Mesenchymal stem cell (in vitro differentiated cells and primary cell): ENCODE measurements at places on chromosomes 3 and 15.

- H3K27me3 ChIP-seq, result peaks cover 33% of the 10 kb centered on the region
- no peak overlapping the region for H3K27ac ChIP-seq
- no peaks in the 10 kb centered on the region for H3K4me1 ChIP-seq
- no peak for DNase-seq
- no peak overlapping the region for H3K4me3 ChIP-seq
- no peaks in the 10 kb centered on the region for H3K36me3 ChIP-seq
These were observed 38.5 kb downstream of the SLCO2A1 start for GRCh38 chr3:133991209-133991608.

GRCh38 chr3:128491941-128492670 is 895 bp downstream of the GATA2 start:
- no peak overlapping the region for H3K27ac ChIP-seq
- no peaks in the 10 kb centered on the region for H3K36me3 ChIP-seq
- peaks cover 95% of the 10 kb centered on the region for H3K27me3 ChIP-seq

GRCh38 chr3:117898722-117899522 is 1135.7 kb downstream of the IGSF11 start:
- no peak for DNase-seq
- H3K27ac ChIP-seq, result no peak overlapping the region
- H3K4me3 ChIP-seq, result no peak overlapping the region
- H3K36me3 ChIP-seq, result no peaks in the 10 kb centered on the region
- H3K27me3 ChIP-seq, result no peaks in the 10 kb centered on the region

DNA sequence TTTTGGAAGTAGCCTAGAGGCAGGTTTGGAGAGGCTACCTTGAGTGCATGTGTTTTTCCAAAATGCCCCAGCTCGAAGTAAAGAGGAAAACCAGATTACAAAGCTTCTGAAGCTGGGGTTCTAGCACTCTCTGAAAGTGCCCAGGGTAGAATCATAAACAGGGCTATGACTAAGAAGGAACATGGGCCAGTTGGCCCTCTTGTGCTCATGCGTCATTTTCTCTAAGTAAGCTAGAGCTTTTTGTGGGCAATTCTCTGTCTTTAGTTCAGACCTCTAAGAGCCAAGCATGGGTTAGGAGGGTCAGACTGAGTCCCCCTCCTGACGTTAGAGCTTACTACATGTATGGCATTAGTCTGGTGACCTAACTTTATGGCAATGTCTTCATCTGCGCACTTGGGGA is 129.5 kb upstream of the UMPS start:
- H3K27ac ChIP-seq, result no peak overlapping the region
- H3K4me3 ChIP-seq, result no peak overlapping the region
- H3K36me3 ChIP-seq, result no peaks in the 10 kb centered on the region
- no peaks in the 10 kb centered on the region for H3K4me1 ChIP-seq
- peaks cover 32% of the 10 kb centered on the region for H3K27me3 ChIP-seq

DNA sequence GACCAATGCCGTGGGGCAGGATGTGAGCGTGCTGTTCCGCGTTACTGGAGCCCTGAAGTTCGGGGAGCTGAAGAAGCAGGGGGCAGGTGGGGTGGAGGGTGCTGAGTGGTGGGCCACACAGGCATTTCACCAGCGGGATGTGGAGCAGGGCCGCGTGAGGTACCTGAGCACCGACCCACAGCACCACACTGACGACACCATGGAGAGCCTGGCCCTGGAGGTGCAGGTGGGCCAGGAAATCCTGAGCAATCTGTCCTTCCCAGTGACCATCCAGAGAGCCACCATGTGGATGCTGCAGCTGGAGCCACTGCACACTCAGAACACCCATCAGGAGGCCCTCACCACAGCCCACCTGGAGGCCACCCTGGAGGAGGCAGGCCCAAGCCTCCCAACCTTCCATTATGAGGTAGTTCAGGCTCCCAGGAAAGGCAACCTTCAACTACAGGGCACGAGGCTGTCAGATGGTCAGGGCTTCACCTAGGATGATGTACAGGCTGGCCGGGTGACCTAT is 179.6 kb downstream of the TBC1D2B start:
- DNase-seq, result no peak
- H3K4me1 ChIP-seq, result peaks cover 10% of the 10 kb centered on the region
- no peak overlapping the region for H3K4me3 ChIP-seq
- no peaks in the 10 kb centered on the region for H3K36me3 ChIP-seq
- peaks cover 3% of the 10 kb centered on the region for H3K27me3 ChIP-seq

DNA sequence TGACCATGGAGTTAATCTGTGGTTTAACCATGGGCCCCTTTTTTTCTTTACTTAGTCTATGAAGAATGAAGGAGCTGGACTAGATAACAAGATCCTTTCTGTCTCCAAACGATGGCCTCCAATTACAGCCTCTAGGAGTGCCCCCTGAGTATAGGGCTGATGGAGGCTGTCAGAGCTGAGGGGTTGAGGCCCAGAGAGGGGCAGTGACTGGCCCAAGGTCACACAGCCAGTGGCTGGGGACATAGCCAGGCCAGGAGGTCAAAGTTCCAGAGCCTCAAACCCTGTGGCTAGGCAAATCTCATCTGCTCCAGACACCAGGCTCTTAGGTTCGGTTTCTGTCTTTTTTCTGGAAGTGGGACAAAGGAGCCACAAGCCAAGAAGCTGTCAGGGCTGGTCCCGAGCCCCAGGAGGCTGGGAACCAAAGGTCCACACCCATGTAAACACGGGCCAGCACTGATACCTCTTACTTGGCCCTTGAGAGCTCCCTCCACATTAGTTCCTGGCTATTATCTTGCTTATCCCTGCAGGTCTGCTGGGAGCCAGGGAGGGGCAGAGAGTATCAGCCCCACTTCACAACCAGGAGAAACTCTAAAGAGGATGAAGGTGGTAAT is 10.3 kb downstream of the RHOV start:
- H3K4me3 ChIP-seq, result no peak overlapping the region
- peaks cover 13% of the 10 kb centered on the region for H3K4me1 ChIP-seq
- H3K36me3 ChIP-seq, result no peaks in the 10 kb centered on the region
- DNase-seq, result no peak
- no peaks in the 10 kb centered on the region for H3K27me3 ChIP-seq
- H3K27ac ChIP-seq, result no peak overlapping the region

- H3K27me3 ChIP-seq, result no peaks in the 10 kb centered on the region
- DNase-seq, result no peak
- no peak overlapping the region for H3K4me3 ChIP-seq
- H3K4me1 ChIP-seq, result peaks cover 1% of the 10 kb centered on the region
- H3K27ac ChIP-seq, result no peak overlapping the region
These were observed 12.4 kb upstream of the CD47 start for GRCh38 chr3:108103040-108103751.

GRCh38 chr3:126264381-126264780 is 84.0 kb upstream of the ALDH1L1 start:
- H3K4me1 ChIP-seq, result peaks cover 18% of the 10 kb centered on the region
- no peak for DNase-seq
- H3K4me3 ChIP-seq, result no peak overlapping the region
- no peaks in the 10 kb centered on the region for H3K36me3 ChIP-seq

DNA sequence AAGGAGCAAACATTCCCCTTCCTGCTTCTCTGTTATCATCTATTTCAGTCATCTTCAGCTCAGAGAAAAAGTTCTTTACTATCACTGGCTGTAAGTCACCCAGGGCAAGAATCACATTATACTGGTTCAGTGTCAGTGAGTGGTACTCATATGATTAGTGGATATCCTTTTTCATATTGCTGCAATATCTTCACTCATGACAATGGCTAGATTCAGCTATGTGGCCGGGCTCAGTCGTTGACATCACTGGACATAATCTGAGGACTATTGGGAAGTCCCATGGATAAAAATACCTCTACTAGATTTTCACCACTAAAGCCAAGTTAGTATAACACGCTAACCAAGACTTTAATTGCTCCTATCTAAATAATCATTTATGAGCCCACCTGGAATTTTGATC is 91.3 kb upstream of the UBE2E2 start:
- H3K4me1 ChIP-seq, result no peaks in the 10 kb centered on the region
- H3K36me3 ChIP-seq, result no peaks in the 10 kb centered on the region
- no peak for DNase-seq
- no peaks in the 10 kb centered on the region for H3K27me3 ChIP-seq

DNA sequence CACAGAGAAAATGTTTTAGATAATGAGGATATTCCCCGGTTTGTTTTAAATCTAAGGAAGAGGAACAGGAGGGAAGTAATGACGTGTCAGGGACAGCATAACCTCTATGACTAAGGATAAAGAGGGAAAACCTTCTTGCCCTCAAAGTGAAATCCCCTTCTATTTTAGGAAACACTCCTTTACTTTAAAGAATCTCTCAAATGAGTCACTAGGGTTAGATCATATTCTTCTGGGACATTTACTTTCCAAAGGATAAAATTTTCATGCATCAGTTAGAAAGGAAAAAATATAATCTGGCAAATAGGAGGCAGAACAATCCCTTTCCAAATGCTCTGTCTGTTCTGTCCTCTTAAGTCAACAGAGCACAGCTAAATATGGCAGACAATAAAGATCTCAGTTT is 43.2 kb upstream of the UBE2E2 start:
- peaks cover 5% of the 10 kb centered on the region for H3K4me1 ChIP-seq
- no peaks in the 10 kb centered on the region for H3K36me3 ChIP-seq
- no peaks in the 10 kb centered on the region for H3K27me3 ChIP-seq
- peak; percentile 86 for DNase-seq
- no peak overlapping the region for H3K4me3 ChIP-seq
